CD4-positive, alpha-beta T cell treated with Interferon gamma for 1 hour (primary cell): ENCODE measurements at places on chromosomes 3 and 15.

- DNase-seq, result no peak
Observed at GRCh38 chr15:37574985-37575384, 359.5 kb upstream of the TMCO5A start.

DNA sequence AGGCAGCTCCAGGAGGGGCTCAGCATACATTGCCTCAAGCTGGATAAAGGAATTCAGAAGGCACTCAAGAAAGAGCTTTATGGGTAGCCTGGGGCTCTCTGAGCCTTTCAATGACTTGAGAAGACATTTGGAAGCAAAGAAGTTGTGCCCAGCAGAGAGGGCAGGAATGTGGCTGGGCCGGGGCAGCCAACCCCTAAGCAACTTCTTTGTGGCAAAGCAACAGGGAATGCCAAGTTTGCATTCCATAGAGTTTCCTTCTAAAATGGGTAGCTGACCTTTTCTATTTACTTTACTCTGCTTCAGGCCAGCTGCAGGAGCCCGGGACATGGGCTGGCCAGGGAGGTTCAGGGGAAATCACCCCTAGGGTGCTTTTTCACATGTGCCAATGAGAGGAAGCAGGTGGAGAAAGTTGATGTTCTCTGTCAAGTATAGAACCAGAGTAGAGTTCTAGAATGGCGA lies 45.6 kb downstream of the CCDC12 start:
- no peak for DNase-seq

GRCh38 chr3:24299246-24299805 lies 195.3 kb downstream of the THRB start:
- no peak for DNase-seq

- DNase-seq, result no peak
Observed at GRCh38 chr15:91894606-91895005, 41.1 kb downstream of the SLCO3A1 start.

DNA sequence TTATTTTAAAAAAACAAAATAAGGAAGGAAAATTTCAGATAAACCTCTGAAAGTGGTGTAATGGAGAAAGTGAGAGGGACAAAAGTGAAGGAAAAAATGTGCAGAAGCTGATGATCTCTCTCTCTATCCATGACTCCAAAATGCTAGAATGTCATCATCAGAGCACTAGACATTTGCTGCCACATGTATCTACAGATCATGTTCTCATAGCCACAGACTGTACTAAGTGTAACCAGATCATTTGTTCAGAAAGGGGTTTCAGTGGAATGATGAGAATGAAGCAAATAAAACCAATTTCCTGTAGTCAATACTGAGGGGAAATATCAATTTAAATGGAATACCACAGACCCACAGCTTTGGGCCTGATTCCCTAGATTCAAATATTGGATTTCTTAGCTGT lies 104.3 kb upstream of the CHMP2B start:
- DNase-seq, result no peak

DNA sequence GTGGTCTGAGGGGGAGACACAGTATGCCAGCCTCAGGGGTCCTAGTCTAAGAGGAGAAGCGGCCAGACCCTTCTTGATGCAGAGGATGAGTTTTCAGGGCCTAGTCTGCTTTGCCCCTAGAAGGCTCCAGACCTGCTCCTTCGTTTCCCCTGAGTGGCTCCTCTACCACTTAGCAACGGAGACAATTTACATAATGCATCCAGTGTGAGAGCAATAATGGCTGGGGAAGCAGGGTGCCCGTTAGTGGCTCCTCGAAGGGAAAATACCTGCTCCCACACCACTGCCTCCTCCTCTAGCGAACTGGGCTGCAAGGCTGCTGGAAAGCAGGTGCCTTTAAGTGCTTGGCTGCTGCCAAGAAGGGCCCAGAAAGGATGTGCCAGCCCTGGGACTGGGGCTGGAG lies 38.9 kb downstream of the CACNA2D2 start:
- no peak for DNase-seq

DNA sequence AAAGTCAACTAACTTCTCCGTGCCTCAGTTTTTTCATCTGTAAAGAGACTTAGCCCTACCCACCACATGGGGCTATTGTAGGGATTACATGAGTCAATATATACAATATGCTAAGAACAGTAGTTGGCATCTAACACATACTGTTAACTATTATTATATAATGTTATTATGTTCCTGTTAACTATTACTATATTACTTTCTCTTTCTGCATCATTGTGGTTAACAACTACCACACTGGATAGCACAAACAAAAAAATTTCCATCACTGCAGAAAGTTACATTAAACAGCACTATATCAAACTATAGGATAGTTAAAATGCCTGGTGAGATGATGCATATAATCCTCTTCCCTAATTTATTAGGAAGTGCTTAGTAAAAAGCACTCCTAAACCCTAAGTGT lies 23.7 kb downstream of the STAG1 start:
- no peak for DNase-seq

GRCh38 chr3:127637971-127638370 lies 9.0 kb downstream of the PODXL2 start:
- DNase-seq, result no peak

DNA sequence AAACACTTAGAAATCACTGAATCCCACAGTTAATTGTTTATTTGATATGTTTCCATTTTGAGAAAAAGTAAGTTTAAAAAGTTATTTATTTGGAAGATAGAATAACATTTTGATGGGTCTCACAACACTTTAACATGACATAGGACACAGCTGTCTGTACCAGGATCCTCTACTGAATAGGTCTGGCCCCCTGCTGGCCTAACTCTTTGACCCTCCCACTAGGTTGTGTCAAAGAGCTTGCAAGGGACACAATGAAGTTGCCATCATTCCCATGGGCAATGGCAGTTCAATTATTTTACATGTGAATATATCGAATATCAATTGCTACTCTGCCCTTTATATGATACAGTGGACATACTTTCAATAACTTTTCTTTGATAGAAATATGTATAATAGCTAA lies 138.9 kb downstream of the EPHA3 start:
- no peak for DNase-seq

DNA sequence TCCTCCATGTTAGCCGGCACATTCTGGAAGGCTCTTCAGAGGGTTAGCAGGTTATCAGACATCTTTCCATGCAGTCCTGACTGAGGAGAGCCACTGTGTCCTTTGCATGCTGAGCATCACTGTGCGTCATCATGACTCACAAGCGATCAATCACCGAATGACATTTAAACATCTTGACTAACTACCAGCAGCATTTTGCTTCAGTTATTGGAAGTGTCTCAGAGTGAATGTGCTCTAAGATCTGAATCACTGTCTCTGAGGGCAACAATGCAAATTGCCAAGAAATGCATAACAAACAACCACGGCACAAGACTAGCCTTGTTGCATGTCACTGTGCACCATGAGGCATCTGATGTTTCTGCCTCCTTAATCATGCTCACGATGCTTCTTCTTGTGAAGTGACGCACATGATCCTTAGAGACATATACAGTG lies 18.3 kb upstream of the ATP8B4 start:
- no peak for DNase-seq

DNA sequence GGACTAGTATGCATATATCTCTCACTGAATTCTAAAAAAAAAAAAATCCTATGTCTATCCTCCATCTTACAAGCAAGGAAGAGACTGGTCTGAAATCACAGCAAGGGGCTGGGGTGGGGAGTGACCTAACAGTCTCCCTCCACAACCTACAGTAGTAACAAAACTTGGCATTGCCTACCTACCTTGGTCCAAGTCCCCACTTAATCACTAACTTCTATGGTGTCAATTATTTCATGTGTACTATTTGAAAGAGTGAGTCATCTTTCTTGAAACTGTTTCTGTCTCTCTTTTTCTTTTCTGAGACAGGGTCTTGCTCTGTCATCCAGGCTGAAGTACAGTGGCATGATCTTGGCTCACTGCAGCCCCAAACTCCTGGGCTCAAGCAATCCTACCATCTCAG lies 36.8 kb downstream of the CHAC1 start:
- DNase-seq, result no peak

DNA sequence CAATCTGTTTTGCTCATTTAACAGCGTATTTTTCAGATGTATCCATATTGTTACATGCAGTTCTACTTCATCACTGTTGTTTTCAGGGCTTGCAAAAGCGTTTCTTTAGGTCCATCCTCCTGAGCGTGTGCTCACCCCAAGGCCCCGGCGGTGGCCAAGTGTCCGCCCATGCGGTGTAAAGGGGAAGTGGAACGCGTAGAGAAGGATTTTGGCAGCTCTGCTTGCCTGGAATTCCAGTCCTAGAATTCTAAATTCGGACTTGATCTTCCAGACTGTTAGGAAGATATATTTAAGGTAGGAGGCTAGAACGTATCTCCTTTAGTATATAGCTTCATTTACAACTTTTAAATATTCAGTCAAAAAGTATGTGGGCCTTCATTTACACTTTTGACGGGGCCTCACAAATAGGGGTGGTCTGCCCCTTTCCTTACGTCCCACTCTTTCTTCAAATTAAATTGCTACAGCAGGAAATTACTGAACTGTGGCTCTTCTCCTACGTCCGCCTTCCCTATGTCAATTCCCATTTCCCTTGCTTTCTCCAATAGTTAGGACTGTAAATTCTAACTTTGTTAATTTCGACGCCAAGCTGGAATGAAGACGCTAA lies 609 bp upstream of the TBC1D23 start:
- no peak for DNase-seq

GRCh38 chr3:43627360-43627759 lies 5.5 kb upstream of the ANO10 start:
- no peak for DNase-seq

GRCh38 chr15:31236184-31237042 lies 90.2 kb upstream of the KLF13 start:
- no peak for DNase-seq

DNA sequence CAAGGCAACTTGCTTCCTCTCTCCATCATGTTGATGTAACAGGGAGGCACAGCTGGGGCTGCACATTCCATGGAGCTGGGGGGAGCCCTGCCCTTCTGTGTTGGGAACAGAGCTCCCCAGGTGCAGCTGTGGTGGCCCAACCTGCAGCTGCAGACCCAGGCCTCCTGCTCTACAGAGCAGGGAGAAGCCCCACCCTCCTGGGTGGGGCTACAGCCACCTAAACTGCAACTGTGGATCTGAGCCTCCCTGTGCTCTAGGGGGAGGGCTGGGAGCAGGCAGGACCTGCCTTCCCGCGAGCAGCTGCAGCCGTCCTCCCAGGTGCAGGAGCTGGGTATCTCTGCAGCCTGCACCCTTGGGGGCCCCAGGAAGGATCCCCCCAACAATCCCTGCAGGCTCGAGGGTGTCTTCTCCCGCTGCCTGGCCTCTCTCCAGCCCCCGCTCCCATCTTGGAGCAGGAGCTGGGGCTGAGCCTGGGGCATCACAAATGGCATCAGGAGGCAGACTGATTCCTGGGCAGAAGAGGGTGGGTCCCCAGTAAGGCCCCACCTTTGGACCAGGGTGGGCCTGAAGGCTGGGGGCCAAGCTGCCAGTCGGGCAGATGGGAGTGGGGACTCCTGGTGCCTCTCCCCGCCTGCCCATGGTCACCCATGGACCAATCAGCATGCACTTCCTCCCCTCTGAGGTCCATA lies 7.4 kb downstream of the LRRC58 start:
- DNase-seq, result no peak
